Stimulated activated CD4-positive, alpha-beta T cell treated with anti-CD3 and anti-CD28 coated beads, Interleukin-15, amount 100 ng/mL, for 24 hours (primary cell): ENCODE measurements at places on chromosomes 4 and X.

DNA sequence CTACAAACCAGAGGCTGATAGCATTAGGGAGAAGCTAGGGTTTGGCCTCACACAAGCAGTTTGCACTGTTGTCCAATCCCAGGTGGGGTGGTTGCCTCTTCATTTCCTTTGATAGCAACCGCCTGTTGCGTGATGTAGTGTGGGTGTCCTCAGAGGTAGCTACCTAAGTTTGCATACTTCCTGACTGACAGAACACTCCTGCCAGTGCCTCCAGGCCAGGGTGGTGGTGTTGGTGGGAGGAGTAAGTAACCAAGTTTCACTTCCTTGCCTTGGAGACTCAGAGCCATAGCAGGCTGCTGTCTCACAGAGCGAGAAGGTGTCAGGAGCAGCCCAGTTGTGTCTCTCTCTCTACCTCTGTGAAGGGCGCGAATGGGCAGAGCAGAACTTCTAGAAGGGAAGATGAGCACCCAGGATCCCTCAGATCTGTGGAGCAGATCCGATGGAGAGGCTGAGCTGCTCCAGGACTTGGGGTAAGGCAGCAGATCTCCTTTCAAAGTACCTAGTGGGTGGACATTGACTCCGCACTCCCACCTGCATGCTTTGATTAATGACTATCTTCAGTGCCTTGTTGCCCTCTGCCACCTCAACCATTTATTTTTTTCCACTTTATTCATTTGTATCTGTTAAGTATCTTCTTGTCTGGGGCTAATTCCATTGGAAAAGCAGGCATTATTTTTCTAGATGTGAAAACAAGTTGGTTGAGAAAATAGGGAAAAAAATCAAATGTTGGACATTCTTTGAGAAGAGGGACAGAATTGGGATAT lies at the start of gene DAPP1:
DAPP1 (plus strand) TSS at position 283 of the 764 bp plus-strand sequence; CDS start at position 370, 87 bp downstream.
- peak; percentile 84 for DNase-seq

GRCh38 chrX:13128104-13128503 lies 83.7 kb upstream of the FAM9C start:
- DNase-seq: no peak

DNA sequence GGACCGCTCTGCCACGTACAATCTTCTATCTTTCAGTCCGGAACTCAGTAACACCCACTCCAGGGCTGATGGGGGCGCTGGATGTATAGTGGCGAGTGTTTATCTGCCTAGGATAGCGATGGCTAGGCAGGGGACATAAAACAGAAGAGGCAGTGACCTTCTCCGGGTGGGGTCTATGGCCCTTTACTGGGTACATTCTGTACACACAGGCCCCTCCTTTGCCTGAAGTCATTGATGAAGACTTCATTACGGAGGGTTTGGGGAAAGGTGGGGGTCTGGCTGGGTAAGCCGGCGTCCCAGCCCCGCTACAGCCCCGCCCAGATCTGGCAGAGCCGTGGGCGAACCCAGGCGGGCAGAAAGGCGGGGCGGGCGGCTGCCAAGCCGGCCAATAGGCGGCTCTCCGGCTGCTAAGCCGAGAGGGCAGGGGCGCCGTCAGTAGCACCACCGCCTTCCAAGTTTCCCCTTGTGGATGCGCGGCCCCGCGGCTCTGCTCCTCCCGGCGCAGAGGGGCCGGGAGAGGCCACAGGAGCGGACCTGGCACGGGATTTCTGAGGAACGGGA lies at the start of gene CHST7:
CHST7 (plus strand) TSS at position 435 of the 561 bp plus-strand sequence. CDS start 167 bp downstream, outside the sequence.
- DNase-seq: peak; percentile 73

- no peak for DNase-seq
These were observed 585.7 kb downstream of the TLL1 start for GRCh38 chr4:166458756-166459155.

DNA sequence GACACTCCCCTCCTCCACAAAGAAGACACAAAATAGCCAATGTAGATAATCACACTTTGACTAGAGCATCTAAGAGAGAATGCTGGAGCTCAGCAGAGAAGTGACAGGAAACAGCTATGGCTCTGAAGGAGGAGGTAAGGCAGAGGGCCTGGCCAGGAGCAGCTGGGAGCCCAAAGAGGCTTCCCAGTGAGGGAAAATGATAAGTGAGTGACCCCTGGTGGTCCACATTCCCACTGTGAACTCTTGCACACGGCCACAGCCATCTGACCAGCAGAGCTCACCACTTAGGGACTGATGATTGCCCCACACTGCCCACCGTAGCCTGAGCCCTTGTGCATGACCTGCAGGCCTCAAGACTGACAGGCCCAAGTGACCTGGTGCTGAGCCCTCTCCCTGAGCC lies 162.7 kb upstream of the GALNTL6 start:
- DNase-seq: no peak

- no peak for DNase-seq
These were observed 6.1 kb downstream of the CXCL10 start for GRCh38 chr4:76017056-76017686.

DNA sequence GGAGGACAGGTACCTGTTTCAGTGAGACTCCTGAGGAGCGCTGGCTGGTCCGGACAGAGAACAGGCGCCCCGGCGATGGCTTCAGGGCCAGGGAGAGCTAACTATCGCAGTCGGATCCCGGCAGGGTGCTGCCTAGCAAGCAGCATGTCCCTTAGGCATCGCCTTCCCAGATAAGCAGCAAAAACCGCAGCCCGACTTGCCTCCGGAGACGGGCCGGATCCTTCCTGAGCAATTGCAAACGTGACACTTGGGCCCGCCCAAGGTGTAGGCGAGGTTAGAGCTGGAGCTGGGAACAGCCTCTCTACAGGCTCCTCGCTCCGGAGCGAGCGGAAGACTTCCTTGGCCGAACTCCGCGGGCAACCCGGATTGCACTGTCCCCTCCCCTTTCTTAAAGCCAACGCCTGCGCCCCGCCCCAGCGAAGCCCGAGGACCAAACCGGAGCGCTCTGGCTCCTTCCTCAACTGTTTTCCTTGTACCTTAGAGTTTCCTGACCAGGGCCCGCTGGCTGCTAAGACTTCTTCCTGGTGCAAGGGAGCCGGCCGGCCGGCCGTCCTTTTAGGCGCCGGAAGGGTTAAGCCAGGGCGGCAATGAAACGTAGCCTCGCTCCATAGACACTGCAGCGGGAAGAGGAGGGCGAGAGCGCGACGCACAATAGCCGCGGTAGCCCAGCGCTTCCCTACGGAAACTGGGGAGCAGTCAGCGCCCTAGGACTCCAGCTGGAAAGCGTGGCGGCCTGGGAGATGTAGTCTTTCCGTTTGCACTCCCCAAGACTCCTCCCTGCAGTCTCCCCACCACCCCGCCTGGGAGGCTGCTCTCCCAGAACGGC lies at the start of gene OPHN1:
OPHN1 (minus strand) TSS at position 341 of the 826 bp plus-strand sequence. CDS start 475 bp downstream, outside the sequence.
- peak; percentile 36 for DNase-seq
